ENCODE measurements at places on chromosomes 1 and 21. TPM values are rescaled to one million over a fixed set of nuclear protein-coding genes. Genes with fewer than 3 reads are reported as not detected.

Gene CD58
- 11.0 TPM for total RNA-seq

Gene C1orf53
- total RNA-seq = 2.1 TPM

Gene RXRG
- not detected for total RNA-seq

Gene SLC16A4
- 26.3 TPM for total RNA-seq

Gene DMRTA2
- not detected for total RNA-seq

Gene HAO2
- total RNA-seq = not detected

Gene RNF19B
- 12.6 TPM for total RNA-seq

Gene GJA9
- not detected for total RNA-seq

Gene UHMK1
- total RNA-seq = 29.3 TPM

Gene OR2L2
- 0.08 TPM for total RNA-seq

Gene TMCO4
- 12.1 TPM for total RNA-seq

Gene MASP2
- total RNA-seq = not detected

Gene F5
- not detected for total RNA-seq

Gene KRTAP6-1
- total RNA-seq = not detected

Gene RUNX3
- total RNA-seq = not detected

Gene SHISAL2A
- total RNA-seq = not detected

Gene ACOT11
- total RNA-seq = 0.35 TPM

Gene FLG
- not detected for total RNA-seq

Gene PROK1
- total RNA-seq = not detected

Gene SLC45A1
- 2.9 TPM for total RNA-seq

Gene TNFRSF9
- not detected for total RNA-seq

Gene HSPA6
- total RNA-seq = not detected

Gene HSPA13
- 59.1 TPM for total RNA-seq

Gene ANGPTL3
- not detected for total RNA-seq

Gene CHODL
- total RNA-seq = not detected

Gene PRELP
- 0.94 TPM for total RNA-seq

Gene FCER1G
- not detected for total RNA-seq

Gene FAF1
- total RNA-seq = 52.0 TPM

Gene B3GALT5
- not detected for total RNA-seq

Gene KANK4
- not detected for total RNA-seq

Gene NLRP3
- 0.16 TPM for total RNA-seq

Gene MAEL
- total RNA-seq = not detected

Gene VHLL
- total RNA-seq = not detected

Gene MPL
- not detected for total RNA-seq

Gene DNAJC28
- total RNA-seq = 2.1 TPM

Gene ADAMTS5
- total RNA-seq = 65.0 TPM

Gene ESRRG
- not detected for total RNA-seq

Gene BMP8B
- not detected for total RNA-seq

Gene DCST2
- 0.75 TPM for total RNA-seq

Gene PTGFR
- 2.5 TPM for total RNA-seq

Gene TTC39A
- total RNA-seq = 1.3 TPM

Gene LIN28A
- not detected for total RNA-seq

Measured in osteocyte (in vitro differentiated cells).